ENCODE measurements at places on chromosomes 6 and 20.

- DNase-seq, result no peak
Measured at GRCh38 chr6:69362209-69362608, 434.6 kb downstream of the LMBRD1 start.

DNA sequence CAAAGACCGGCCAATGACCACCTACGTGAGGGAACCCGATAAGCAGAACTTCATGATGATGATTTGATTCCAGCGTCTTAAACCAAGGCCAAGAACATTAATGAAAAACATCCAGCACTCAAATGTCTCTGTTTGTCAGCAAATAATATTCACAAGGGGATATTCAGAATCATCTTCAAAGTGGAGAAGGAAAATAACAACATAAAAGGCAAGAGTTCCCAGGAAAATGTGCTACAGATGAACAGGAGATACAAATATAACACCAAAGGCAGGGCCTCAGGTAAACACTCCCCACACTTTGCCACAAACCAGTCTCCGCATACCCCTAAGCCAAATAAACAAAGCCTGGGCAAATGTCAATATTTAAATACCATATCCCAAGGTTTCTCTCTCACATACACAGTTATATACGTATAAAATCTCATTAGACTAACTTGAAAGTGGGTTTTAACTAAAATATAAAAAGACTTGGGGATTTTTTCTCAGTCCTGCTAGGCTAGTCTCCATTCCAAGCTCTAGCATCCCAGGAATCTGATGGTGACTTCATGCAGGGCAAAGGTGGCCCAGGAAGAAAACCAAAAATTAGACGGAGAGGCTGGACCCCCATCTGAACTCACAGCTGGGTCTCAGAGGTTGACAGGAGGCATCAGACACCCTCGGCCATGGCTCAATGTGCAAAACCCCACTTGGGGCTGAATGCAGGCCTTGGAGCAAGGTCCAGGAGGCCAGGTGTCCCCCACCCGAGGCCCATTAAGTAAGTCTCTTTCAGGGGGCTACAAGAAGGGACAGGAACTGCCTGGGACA lies 32.1 kb downstream of the TRAM2 start:
- no peak for DNase-seq

GRCh38 chr6:90859612-90860011 lies 272.7 kb upstream of the MAP3K7 start:
- DNase-seq, result no peak

DNA sequence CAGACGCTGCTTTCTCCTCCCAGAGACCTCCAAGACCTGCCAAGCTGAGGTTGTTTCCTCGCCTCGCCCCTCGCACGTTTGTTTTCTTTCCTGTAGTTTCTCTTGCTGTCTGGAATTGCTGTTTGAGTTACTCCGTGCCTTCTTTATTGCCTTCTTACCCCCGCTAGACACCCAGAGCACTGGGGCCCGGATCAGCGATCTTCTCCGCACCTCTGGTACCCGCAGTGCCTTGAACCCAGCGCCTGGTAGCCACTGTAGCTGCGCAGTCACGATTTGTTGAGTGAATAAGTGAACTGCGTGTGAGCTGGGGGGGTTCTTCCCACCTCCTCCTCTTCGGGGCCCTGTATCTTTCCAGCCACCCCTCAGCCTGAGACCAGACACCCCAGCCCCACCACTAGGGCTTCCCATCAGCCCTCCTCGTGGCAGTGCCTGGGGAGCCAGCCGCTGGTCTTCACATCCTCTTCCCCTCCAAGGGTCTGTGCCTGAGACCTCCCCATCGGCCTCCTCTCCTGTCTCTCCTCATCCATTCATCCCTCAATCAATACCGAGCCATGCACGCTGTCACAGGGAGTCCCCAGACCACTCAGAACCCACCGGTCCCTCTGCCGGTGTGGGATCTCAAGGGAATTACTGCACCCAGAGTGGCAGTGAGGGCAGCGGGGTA lies 849 bp upstream of the BMP7 start:
- DNase-seq, result no peak

- no peak for DNase-seq
Measured at GRCh38 chr6:149855741-149856140, 8.4 kb downstream of the LRP11 start.
